NCI-H1105 treated with DMSO at 0.1 percent for 48 hours (cell line): ENCODE measurements at places on chromosomes 13 and 19.

DNA sequence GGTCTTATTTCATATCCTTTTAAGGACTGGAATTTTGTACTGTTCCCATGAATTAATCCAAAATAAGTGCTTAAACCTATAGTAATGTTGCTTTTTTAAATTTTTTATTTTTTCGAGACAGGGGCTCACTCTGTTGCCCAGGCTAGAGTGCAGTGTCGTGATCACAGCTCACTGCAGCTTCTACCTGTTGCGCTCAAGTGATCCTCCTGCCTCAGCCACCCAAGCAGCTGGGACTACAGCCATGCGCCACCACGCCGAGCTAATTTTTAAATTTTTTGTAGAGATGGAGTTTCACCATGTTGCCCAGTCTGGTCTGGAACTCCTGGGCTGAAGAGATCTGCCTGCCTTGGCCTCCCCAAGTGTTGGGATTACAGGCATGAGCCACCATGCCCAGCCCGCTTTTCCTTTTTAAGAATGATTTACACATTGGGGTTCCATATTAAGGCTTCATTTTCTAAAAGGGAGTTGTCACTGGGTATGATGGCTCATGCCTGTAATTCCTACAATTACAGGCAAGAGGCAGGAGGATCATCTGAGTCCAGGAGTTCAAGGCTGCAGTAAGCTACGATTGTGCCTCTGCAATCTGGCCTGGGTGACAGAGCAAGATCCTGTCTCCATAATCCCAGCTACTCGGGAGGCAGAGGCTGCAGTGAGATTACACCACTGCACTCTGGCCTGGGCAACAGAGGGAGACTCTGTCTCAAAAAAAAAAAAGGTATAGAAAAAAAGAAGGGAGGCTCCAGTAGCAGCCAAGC, 28.3 kb upstream of the AKT2 start:
- no peak for DNase-seq

GRCh38 chr19:29812881-29813275, 1.1 kb downstream of the CCNE1 start:
- DNase-seq = no peak

DNA sequence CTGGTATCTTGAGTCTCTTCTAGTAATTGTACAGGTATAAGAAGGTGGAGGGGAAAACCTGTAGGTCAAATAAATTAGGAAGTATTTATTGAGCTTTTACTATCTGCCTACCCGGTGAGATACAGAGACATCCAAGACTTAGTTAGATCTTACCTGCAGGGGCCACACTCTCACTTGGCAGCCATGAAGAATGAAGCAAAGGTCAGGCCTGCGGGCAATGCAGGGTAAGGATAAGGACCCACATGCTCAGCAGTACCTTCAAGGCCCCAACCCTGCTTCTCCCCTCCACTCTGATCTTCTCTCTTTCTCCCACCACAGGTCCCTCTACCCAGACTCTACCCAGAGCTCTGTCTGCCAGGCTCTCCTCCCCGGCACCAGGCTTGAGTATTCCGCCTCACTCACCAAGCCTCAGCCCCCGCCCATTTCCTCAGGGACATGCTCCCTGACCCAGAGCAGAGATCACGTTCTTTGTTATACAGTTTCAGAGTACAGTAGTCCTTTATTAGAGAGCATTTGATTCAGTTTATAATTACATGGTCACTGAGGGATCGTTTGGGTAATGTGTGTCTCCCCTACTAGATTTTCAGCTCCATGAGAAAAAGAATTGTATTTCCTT, 18.9 kb upstream of the CLDN10 start:
- DNase-seq = no peak

GRCh38 chr13:93036380-93036779, 190.2 kb upstream of the GPC6 start:
- DNase-seq = no peak

DNA sequence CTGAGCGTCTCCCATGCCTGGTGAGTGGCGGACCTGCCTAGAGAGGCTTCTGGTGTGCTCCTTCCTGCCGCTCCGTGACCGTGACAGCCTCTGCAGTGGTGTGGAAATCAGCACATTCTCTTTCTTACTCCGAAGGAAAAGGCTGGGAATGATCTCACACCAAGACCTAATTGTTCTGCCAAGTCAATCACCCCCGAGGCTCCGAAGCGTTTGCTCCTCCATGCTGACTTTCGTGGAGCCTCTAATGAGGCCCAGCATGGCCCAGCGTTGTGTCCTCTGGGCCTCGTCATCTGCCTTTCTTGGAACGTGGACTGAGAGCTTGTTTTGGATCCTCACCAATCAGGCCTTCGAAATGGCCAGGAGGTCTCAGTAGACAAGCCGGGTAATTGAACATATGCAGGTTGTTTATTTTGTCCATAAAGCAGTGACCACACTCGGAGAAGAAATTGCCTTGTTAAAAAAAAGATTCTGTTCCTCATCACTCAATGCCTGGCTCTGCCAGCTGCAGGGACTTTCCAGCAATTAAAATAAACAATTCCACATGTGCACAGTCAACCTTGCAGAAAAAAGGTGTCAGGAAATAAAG, 107.1 kb downstream of the UBL3 start:
- DNase-seq = no peak

DNA sequence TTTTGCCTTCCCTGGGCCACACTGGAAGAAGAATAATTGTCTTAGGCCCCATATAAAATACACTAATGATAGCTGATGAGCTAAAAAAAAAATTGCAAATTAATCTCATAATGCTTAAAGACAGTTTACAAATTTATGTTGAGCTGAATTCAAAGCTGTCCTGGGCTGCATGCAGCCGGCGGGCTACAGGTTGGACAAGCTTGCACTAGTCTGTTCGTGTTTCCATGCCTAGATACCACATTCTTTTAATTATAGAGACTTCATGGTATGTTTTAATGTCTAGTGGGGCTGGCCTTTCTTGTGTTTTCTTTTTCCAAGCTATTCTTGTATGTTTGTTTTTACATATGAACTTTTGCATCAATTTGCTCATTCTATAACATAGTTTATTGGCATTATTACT, 90.6 kb downstream of the SGCG start:
- no peak for DNase-seq

DNA sequence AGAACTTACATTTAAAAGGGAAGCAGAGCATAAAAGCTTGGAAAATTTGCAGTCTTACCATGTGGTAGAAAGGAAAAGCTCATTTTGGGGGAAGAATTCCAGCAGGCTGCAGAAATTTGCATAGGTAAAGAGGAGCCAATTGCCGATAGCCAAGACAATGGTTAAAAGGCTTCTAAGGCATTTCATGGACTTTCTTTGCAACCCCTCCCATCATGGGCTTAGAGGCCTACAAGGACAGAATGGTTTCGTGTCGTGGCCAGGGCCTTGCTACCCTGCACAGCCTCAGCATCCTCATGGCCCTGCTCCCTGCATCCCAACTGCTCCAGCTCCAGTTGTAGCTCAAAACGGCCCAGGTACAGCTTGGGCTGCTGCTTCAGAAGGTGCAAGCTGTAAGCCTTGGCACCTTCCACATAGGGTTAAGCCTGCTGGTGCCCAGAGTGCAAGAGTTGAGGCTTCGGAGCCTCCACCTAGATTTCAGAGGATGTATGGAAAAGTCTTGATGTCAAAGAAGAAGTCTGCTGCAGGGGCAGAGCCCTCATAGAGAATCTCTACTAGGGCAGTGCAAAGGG, 420.3 kb downstream of the PCDH17 start:
- DNase-seq = no peak

- no peak for DNase-seq
Measured at GRCh38 chr19:4018775-4019504, 11.4 kb downstream of the PIAS4 start.

GRCh38 chr19:2111886-2112285, 15.2 kb downstream of the IZUMO4 start:
- no peak for DNase-seq

DNA sequence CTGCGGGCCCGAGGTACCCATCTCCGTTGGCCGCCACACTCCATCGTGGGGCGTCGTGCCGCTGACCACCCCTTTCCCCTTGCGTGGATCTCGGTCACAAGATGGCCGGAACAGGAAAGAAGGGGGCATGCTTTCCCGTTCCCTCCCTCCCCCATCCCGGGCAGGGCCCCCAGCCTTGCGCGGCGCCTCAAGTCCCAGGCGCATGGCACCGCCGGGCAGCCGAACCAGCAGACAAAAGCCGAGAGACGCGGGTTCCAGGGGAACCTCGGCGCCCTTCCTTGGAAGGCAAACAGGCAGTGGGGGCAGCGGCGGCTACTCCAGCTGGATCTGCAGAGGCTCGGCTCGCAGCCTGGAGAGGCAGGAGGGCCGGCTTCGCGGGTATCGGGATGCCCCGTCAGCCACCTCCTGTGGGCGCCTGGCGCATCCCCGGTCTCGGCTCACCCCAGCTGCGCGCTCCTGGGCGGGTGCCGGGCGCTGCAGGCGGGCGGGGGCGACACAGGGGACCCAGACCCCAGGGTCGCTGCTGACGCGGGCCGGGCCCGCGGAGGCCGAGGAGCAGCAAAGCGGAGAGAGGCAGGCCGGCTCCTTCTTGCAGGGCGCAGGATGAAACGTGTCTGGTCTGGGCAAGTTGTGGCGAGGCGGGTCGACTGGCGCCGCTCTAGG, 439 bp downstream of the DZIP1 start:
- peak; percentile 36 for DNase-seq

DNA sequence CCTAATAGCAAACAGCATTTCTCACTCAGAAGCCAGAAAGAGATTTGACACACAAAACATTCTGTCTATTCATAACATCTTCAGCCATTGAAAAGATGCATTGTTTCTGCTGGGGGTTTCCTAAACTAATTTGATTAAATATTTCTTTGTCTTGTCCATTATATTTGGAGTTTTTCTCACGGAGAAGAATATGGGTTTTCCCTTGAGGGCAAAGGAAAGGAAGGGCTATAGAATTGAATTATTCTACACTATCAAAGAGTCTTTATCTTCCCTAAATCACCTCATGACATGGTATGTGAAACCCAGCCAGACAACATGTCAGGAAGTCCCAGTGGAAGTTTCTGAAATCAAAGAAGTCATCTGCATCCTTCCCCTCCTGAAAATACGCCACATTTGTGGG, 186.4 kb downstream of the SHISA2 start:
- DNase-seq = no peak

DNA sequence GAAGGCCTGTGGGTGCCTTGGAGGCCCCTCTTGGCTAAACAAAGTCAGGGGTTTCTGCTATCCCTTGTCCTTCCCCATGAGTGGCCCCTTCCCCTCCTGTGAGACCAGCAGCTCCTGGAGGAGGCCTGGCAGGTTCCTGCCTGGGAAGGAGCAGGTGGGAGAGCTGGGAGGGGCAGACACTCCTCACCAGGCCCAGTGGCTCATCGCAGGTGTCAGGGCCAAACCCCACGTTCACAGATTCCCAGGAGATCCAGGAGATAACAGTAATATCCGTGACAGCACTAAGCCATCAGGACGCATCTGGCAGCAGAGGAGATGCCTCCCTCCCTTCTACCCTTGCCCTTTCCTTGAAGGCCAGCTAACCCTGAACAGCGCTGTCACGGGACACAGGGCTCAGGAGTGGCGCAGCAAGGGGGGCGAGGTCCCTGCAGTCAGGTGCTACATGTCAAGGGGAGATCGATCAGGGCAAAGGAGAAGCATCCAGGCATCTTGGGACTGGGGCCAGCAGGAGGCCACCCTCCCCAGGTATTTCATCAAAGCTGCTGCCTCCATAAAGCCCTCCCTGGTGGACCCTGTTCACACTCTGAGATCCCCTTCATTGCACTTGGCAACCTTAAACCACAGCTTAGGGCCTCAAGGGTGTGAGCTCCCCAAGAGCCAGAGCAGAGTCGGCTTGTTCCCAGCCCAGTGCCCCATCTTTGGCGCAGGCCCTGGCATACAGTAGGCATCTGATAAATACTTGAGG, 4.8 kb downstream of the CEBPA start:
- no peak for DNase-seq

DNA sequence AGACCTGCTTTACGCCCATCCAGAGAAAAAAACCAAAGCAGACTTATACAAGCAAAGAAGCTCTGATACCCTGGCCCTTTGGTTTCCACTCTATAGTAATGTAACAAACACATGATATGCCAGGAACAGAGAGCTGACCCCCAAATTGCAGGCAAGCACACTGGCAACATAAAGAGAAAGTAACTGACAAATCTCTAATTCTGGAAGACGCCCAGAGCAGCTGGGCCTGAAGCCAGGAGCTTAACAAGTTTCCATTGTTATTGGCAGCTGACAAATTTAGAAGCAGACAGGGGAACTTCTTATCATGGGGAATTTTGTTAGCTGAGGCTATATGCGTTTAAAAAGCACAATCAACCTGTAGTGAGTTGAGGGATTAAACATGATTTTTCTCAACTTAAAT, 158.0 kb downstream of the DLEU7 start:
- peak; percentile 89 for DNase-seq

- no peak for DNase-seq
Measured at GRCh38 chr13:98890186-98890585, 87.7 kb downstream of the DOCK9 start.

DNA sequence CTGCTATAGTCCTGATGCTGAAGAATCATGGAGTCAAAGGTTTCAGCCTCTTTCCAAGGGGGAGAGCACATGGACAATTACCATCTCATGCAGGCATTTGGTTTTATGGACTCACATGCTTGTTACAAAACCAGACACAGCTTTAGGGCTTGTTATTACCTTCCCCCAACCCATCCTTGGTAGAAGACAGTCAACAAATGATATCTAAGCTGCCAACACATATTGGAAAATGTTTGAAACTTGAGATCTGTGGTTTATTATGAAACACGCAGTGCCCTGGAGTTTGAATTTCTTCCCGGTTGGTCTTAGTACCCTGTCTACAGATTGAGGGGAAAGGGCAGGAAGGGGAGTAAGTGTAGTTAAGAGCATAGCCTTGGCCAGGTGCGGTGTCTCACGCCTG, 12.5 kb upstream of the CYP2A6 start:
- DNase-seq = no peak

DNA sequence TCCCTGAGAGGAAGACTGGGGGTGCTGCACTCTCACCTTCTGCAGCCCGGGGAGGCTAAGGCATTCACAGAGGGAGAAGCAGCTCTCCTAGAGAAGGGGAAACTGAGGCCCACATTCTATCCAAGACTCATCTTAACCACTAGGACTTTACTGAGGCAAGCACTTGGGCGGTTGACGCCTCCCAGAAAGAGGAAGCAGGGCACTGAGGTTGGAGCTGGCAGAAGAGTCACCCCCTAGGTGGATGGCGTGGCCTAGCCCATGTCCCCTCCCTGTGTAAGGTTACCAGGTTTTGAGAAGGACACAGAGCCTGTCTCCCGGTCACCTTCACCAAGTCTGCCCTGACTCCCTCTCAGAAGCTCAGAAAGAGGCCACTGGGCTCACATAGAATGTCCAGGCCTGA, 2.7 kb downstream of the S1PR2 start:
- DNase-seq = no peak

DNA sequence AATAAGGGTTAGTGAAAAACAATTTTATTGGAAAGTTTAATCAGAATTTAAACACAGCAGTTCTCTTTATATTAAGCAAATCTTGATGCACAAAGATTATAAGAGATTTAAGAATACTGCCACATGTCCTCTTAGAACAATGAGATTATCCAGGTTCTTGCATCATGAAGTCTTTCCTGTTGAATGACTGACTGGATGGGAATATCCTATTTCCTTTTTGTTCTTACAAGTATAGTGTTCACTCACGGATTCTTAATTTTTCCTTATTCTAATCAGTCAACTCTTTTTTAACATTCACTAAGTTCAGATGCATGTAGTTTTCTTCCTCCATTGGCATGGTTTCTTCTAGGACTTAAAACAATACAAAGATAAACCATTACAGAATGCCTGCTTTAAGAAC, 10.1 kb downstream of the URI1 start:
- no peak for DNase-seq
